Type B pancreatic cell (in vitro differentiated cells): ENCODE measurements at places on chromosomes 16 and 17. TPM values are rescaled to one million over a fixed set of nuclear protein-coding genes. Genes with fewer than 3 reads are reported as not detected.

- no peak for DNase-seq
Measured at GRCh38 chr16:86625821-86626220, 47.5 kb downstream of the FOXL1 start.

The CCR7 gene
- total RNA-seq, result not detected in 2 replicates

- DNase-seq, result no peak
Measured at GRCh38 chr16:9422762-9423513, 331.5 kb downstream of the HAPSTR1 start.

- no peak for DNase-seq
Measured at GRCh38 chr16:50604610-50605009, 56.4 kb downstream of the NKD1 start.

The ZNF500 gene
- 19.0 and 21.0 TPM in 2 replicates for total RNA-seq

GRCh38 chr17:56824503-56824902 lies 9.2 kb downstream of the C17orf67 start:
- DNase-seq, result no peak

GRCh38 chr16:19127674-19128131 lies 13.9 kb downstream of the ITPRIPL2 start:
- DNase-seq, result no peak

The KRT9 gene
- 0.85 and 7.4 TPM in 2 replicates for total RNA-seq

DNA sequence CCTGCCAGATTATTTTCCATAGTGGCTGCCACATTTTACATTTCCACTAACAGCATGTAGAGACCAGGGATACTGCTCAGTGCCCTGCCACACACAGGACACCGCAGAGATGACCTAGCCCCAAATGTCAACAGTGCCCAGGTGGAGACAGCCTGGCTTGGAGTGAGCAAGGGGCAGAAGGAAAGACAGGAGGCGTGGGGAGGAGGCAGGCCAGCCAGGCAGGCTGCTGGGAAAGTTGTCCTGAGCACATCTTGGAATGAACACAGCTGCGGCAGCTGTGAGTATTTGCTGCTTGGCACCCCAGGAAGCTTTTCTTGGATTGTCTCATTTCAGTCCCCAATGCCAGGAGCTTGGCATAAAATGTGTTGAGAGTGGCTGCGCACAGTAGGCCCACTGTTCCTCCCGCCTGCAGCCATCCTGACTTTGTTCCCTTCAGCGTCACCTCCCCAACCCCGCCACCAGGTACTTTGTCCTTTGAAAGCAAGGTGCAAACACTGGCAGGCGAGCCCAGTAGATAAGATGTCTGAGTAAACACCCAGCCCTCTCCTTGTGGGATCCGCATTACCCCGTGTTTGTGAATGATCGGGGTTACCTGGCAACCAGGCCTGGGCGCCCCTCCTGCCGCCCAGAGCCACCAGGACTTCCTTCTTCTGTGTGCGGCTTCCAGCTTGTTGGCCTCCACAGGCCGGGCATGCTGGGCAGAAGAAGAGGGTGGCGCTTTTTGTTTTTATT lies 114.0 kb downstream of the CMIP start:
- no peak for DNase-seq

- no peak for DNase-seq
Measured at GRCh38 chr16:24721830-24722238, 7.6 kb upstream of the TNRC6A start.

DNA sequence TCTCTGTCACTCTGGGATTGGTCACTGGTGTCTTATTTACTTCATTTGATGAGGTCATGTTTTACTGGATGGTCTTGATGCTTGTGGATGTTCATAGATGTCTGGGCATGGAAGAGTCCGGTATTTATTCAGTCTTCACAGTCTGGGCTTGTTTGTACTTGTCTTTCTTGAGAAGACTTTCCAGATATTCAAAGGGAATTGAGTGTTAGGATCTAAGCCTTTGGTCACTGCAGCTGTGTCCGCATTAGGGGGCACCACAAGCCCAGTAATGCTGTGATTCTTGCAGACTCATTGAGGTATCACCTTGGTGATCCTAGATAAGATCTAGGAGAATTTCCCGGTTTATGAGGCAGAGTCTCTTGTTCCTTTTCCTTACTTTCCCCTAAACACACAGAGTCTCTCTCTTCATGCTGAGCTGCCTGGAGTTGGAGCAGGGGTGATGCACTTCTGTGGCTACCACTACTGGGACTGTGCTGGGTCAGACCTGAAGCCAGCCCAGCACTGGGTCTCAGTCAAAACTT lies 214.7 kb downstream of the SPECC1 start:
- DNase-seq, result no peak

DNA sequence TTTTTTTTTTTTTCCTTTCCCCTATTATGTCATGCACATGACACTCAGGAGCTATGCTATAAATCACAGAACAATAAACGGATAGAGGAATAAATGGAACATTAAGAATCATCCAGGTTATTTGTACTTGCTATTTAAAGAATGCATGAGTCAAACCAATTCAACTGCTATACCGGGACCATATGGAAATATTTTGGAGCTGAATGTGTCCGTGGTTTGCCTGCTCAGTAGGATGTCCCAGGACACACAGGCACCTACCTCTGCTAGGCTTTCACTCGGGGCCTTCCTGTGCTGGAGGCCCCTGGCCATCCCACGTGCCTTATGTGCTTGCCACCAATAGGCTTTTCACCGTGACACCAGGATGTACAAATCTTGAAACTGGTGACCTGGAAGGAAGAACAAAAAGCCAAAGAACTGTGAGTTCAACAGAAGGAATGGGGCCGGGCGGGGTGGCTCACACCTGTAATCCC lies 15.3 kb upstream of the SEC14L1 start:
- DNase-seq, result no peak

The XPO6 gene
- total RNA-seq, result 111 and 118 TPM in 2 replicates

GRCh38 chr17:8153525-8153956 lies 1.3 kb upstream of the PER1 start:
- DNase-seq, result peak; percentile 67

The PRSS33 gene
- 0.39 and 2.4 TPM in 2 replicates for total RNA-seq

GRCh38 chr17:69523244-69523861 lies 108.9 kb downstream of the MAP2K6 start:
- no peak for DNase-seq

The DNAH3 gene
- 0.24 TPM in 1 of 2 replicates, not detected in the other for total RNA-seq

The CETP gene
- not detected in 2 replicates for total RNA-seq
